ENCODE measurements at places on chromosomes 6 and 20.

DNA sequence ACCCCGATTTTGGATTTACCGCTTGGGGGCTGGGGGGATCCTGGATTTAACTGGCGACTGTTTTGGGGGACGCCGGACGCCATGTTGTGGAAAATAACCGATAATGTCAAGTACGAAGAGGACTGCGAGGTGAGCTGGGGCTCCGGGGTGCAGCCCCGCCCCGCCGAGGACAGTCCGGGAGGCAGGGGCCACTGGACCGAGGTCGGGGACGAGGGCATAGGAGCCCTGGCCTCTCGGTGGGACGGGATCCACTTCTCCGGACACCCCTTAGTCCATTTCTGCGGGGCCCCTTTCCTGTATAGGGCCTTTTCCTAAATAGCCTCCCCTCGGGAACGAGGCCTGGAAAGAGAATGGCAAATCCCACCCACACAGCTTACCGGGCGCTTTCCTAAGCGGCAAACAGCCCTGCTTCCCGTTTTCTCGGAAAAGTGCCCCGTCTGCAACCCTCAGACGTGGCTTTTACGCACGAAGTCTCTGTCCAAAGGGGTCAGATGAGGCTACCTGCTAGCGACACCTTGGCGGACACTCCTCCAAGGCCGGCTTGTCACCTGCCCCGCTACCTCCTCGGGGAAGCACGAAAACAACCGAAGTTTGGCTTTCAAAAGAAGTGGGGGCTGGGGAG lies 469 bp downstream of the TFAP2C start:
- no peak for DNase-seq

DNA sequence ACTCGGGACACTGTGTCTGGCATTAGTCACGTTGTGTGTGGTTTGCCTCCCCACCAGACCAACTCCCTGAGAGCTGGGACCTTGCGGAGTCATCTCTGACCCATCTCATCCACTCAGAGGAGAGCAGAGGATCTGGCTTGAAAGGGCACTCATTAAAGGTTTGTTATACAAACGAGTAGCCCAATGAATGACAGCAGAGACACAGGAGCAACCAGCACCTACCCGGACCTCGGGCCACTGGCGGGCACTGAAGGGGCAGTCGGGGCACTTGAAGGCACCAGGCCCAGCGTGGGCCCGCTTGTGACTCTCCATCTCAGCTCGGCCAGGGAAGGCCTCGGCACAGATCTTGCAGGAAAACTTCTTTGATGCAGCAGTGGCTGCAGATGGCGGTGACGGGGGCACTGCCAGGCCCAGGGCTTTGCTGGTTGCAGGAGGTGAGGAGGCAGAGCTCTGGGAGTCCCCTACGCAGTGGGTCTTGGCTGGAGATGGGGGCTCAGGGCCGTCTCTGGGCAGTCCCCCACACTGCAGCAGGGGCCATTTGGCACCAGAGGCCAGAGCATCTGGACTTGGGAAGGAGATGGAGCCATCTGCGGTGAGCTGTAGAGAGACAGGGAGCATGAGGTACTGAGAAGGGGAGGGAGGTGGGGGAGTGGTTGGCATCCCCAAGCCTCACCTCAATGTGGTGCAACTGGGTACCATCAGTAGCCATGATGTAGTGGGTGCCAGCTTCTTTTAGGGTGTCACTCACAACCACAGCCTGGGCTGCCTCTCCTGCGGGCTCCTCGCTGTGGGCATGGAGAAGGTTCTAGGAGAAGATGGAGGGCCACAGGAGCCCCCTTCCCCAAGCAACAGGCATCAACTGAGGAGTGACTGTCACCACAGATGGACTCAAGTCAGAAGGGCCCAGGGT lies 17.7 kb downstream of the PCIF1 start:
- DNase-seq: peak; percentile 23

GRCh38 chr20:24782301-24782700 lies 166.8 kb upstream of the CST7 start:
- DNase-seq: no peak

GRCh38 chr6:148037496-148037895 lies 305.1 kb upstream of the SASH1 start:
- no peak for DNase-seq

DNA sequence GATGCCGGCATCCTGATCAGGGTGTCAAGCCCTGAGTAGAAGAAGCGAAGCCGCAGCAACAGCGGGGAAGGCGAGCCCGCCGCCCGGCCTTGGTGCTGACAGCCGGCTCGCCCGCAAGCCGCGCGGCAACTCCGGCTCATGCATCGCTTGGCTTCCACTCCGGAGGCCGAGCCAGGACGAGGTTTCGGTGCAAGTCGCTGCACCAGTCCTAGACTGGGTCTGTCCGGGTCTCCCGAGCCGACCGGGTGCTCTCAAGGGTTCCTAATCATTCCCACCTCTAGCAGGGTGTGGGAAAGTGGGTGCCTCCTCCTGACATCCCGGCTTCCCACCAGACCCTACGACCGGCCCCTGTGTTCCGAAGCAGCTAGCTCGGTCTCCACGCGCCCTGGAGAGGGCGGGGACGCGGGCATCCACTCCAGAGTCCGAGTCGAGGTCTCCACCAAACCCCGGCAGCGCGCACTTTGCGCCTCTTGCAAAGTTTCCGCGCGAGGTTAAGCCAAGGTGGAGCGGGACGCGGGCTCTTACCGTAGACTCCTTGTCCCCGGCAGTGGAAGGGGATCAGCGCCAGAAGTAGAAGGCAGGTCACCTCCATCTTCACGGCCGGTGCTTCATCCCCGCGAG lies 1.4 kb downstream of the MDGA1 start:
- peak; percentile 54 for DNase-seq

DNA sequence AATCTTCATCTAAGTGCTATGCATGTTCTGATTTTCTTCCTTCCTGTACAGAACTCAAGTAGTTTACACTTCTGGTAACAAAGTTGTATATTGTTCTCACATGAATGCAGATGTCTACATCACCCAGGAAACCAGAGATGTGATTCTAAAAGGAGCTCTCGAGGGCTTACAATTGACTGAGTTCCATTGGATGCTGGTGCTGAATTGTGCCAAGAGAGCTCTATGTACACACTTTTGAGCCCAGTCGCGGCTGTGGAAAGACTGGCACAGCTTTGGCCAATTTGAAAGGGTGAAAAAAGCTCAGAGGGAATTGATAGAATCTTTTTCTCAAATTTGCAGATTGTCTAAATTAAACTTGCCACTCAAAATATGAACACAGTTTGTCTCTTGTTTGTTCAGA lies 340.7 kb downstream of the LMBRD1 start:
- DNase-seq: no peak

- no peak for DNase-seq
These were observed 8.6 kb upstream of the HIVEP2 start for GRCh38 chr6:142953373-142954273.

- DNase-seq: no peak
These were observed 10.3 kb downstream of the KCNK5 start for GRCh38 chr6:39218868-39219567.

DNA sequence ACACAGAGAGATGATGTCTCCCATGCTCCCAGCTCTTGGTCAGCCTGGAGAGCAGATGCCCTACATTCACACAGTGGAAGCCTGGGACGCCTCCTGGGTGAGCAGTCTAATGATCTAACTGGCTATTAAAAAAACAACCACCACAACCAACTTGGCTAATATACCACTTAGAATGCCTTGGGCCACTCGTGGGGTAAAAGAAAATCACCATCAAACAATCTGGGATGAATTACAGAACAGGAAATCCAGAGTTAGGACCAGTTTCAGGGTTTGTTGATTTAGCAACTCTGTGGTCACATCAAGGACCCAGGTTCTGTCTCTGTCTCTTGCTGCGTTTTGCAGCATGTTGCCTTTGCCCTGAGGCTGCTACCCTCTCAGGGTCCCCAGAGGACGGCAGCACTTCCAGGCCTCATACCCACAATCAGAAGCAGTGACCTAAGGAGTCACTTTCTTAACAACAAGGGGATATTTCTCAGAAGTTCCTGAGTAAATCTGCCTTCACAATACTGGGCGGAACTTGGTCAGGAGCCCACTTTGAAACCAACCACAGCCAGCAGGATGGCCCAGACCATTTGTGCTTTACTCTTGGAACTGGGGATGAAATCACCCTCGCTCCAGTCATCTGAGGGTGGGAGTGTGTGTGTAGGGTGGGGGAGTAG lies 118.7 kb downstream of the CLIC5 start:
- no peak for DNase-seq

- DNase-seq: no peak
These were observed 208.1 kb upstream of the AGPAT4 start for GRCh38 chr6:161481786-161482516.

DNA sequence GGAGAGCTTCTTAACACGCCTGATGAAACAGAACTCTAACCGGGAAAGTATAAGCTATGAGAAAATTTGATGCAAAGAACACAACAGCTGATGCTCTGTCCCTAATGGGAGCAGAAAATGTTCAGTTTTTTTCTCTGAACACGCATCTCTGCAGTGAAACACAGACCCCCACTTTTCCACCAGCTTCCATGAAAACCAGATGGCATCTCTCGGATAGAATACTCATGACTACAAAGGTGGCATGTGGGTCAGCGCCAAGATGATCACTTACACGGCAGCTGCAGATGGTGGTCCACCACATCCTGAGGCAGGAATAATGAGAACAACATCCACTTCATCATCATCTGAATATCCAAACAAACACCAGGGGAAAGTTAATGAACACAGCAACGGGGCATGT lies 85.2 kb upstream of the CNR1 start:
- DNase-seq: no peak

- no peak for DNase-seq
These were observed 112.6 kb downstream of the FRK start for GRCh38 chr6:115947966-115948541.

DNA sequence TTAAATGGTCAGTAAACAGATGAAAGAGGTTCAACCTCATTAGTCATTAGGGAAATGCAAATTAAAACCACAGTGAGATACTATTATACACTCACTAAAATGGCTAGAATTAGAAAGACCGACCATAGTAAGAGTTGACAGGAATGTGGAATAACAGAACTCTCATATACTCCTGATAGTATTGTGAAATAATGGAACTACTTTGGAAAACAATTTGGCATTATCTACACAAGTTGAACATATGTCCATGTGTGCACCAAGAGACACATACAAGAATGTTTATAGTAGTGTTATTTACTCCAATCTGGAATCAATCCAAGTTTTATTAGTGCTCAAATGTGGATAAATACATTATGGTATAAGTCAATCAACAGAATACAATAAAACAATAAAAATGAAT lies 59.6 kb downstream of the AK9 start:
- no peak for DNase-seq

DNA sequence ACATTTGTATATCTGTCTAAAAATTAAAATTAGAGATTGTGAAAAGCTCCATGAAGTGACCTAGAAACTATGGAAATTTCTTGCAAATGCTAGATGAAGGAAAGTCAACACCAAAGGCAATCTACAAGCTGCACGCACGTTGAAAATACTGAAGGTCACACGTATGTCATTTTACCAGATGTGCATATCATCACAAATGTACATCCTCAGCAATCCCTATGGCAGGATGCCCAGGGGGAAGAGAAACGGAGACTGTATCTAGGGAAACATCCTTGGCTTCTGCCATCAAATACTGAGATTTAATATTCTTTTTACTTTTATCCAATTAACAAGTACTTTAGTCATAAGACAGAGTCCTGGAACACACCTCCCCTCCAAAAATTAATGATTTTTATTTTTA lies 672.0 kb downstream of the RNF144B start:
- no peak for DNase-seq

DNA sequence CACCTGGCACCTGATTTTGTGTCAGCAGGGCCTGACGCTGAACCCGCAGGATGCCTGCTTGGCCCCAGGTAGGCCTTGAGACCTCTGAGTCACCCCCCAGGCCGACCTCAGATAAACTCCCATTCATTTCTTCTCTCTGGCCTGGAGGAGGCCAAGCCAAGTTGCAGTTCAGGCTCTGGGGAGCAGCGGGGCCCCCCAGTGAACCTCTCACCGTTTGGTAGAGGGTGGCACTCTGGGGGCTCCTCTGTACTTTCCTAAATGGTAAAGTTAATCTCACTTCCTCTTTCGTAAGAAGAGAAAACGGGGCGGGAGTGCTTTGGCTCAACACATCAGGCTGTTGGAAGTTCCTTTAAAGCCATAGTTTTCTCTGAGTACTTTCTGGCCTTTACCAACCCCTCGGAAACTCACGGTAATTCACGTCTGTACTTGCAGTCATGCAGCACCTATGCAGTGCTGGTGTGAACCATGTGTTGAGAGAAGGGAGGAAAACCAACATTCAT lies 2.8 kb downstream of the SIRPA start:
- DNase-seq: no peak

DNA sequence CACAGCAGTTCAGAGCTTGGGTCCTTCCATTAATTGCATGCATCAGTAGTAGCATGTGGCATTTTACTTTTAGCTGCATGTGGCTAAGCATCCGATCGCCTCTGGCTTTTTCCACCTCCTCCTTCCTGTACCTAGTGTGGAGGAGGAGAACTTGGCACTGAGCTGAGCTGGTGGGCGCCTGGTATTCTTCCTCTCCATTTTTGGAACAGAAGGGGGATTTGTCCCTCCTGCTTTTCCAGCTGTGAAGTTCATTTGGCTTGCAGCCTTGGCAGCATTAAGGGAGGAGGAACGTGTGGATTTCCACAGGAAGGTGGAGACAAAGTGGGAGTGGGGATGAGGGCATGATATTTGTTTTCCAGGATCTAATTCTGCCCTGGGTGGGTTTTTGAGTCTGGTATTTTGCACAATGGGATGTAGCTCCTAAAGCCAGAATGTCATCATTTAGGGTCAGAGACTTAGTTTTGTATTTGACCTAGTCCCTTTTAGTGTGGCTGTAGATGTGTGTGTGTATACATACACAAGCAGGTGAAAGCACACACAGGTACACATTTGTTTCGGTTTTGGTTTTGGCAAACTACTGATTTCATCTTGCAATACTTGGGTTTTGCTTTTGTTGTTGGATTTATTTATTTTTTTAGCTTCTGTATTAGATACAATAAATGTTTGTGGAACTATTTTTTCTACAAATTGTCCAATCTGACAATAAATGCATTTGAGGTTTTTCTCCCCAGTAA lies 90.0 kb downstream of the SASH1 start:
- DNase-seq: no peak

DNA sequence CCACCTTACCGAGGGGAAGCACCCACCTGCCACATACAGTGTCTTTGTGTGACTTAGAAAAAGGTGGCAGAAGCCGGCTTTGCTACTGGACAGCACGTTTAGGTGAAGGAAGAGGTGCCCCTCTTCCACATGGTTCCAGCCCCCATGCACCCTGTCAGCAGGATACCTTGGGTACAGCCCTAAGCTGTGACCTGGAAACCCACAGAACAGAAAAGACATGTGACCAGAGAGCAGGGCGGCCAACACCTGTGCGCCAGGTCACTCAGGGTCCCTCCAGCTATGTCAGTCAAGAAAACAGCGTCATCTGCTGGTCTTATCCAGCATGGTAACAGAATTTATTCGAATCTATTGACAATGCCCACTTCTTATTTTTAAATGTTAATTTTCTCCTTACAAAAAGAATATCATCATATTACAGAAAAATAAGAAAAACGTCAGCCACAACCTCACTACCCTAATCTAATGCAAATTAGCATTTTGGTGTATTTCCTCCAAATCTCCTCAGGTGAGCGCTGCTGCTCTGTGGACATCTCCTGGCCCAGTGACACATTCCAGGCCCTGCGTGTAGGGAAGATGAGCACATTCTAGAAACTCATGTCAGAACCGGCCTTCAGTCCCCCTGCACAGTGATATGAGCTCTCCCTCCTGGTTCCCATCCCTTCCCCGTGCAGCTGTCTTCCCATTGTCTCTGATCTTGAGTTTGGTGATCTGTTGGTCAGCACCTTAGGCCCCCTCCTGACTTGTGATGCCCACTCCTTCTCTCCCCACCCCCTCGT lies 37.2 kb downstream of the GTF2H5 start:
- no peak for DNase-seq

GRCh38 chr20:62064770-62065673 lies 659 bp downstream of the TAF4 start:
- DNase-seq: no peak

Data from left ventricle myocardium superior (tissue), 1 donor.